RPMI7951 (cell line): ENCODE measurements at places on chromosomes 4 and X. TPM values are rescaled to one million over a fixed set of nuclear protein-coding genes. Genes with fewer than 3 reads are reported as not detected.

DNA sequence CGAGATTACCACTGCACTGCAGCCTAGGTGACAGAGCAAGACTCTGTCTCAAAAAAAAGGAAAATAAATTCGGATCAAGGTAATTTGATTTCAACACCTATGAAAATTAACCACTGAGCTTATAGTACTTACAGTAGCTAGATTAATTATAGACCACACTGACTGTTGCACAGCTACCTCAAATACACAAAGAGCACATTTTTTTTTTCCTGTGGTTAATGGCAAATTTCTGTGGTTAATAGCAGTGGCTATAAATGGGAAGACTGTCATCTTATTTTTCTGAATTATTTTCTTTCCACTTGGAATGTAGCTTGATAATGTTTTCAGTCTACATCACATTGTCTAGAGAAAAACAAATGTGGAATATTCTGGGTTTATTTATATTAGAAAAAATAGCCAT, 1661.6 kb upstream of the PCDH7 start:
- no peak for DNase-seq

GRCh38 chr4:184019667-184020623, 114.8 kb downstream of the STOX2 start:
- no peak for DNase-seq

- DNase-seq = peak; percentile 72
Observed at GRCh38 chr4:180828455-180829018, 1414.7 kb upstream of the TENM3 start.

DNA sequence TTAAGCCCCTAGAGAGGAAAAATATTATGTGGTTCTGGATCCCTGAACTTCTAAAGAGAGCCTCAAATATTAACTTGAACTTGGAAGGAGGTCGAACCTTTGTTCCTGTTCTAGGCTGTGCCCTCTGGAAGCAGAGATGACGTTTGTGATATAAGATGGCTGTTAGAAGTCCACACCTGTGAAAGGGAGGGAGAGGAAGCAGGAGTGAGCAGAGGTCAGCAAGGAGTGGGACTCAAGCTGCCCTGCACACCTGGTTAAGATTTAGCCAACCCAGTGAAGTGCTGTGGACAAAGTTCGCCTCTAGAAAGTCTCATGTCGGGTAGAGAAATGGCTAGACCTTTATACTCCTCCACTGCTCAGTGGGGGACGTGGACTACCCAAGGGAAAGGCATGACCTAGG, 566.2 kb downstream of the MID1IP1 start:
- DNase-seq = no peak

DNA sequence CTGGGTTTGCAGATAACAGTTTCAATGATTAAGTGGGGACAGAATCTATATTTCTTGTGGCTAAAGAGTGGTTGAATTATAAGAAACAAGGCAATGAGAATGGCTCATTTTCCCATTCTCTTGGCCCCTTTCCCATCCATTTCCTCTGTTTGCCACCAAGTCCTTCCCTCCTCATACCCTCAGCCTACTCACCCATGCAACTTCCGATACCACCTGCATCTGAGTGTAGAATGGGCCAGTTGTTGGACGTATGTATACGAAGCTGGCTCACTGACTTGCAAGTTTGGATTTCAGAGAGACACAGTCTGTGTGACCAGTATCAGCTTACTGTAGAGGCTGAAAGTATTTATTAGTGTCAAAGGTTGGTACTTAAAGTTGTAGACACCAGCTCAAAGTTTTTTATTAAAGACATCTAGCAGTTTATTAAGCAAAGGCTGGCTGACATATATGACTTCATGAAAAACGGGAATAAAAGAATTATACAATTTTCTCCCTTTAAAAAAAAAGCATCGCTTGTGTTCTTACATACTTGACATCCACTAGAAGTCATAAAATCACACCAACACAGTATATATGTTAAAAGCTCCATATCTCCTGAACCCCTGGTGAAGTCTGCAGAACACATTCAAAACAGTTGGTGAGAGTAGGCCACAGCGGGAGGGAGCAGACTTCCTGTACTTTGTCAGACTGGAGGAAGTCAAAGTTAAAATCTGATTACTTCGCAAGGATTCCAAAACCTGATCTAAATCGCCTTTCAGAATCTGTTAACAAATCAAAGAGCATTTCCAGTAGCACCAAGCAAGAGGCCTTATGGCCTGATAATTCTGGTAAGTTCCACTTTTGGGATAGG, 22.4 kb upstream of the STIM2 start:
- no peak for DNase-seq

DNA sequence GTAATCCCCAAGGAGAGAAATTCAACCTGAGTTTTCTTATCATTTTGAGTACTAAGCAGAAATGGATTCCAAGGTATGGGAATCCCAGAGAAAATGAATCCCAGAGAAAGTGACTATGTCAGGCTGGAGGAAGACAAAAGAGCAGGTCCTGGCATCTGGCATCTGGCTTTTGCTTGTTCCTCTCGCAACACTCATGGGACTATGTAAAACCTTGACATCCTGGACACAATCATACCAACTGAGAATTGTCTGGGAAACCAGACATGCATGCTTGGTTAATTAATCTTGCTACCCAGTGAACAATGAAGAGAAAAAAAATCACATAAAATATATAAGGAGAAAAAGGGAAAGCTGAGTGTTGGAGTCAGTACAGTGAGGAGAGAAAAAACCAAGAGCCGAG, 12.9 kb downstream of the DCAF8L1 start:
- DNase-seq = no peak

DNA sequence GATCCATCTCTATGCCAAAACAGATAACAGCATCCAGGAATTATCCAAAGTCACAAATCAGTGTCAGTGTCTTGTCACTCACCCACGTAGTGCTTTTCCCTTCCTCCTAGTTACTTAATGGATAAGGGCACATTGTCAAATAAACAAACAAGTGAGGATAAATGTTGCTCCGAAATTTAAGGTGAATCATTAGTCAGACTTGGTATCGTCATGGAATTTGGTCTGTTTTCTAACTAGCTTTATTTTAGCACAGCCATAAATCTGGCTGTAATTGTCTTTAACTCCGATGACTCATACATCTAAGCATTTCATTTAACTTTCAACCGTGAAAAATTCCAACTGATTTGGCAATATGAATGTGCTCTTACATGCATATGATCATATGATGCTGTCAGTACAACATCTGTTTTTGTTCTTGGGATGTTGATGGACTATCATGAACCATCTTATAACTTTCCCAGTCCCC, 83.3 kb downstream of the SNCA start:
- peak; percentile 92 for DNase-seq

DNA sequence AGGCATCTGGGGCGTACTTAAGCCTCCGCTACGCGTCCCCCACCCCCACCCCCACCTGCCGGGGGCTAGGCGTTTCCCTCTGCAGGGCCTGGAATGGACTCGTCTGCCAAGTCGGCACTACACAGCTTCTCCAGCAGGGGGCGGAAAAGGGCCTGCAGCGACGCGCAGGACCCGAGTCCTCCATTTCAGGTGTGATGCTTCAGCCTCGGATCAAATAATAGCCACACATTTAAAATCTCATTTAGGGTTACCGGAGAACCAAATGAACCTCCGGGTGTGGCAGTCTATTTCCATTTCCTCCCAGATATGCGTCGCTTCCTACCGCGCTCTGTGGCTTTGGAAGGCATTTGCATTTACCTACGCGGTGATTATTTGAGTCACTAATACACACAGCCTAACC, 2.9 kb downstream of the PAK3 start:
- DNase-seq = no peak

- DNase-seq = peak; percentile 49
Observed at GRCh38 chr4:92232566-92232965, 71.2 kb upstream of the GRID2 start.

The LGI2 gene
- not detected in 2 replicates for total RNA-seq

The REELD1 gene
- not detected in 2 replicates for total RNA-seq

The HERC5 gene
- total RNA-seq = 6.1 and 7.1 TPM in 2 replicates

The HTR2C gene
- total RNA-seq = 0.20 and 0.24 TPM in 2 replicates
